ENCODE measurements at places on chromosomes 3 and 15.

DNA sequence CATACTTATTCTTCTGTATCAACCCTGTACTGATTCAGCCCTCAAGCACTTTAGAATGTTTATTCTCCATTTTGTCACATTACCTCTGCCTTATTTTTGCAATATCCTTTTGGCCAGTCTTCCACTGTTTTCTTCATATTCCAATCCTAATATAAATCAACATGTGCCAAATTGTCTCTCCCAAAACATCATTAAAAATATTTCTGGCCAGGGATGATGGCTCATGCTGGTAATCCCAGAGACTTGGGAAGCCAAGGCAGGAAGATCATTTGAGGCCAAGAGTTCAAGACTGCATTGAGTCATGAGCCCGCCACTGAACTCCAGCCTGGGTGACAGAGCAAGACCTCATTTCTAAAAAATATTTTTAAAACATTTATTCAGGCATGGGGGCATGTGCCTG lies 641.4 kb upstream of the CBLB start:
- DNase-seq: no peak

DNA sequence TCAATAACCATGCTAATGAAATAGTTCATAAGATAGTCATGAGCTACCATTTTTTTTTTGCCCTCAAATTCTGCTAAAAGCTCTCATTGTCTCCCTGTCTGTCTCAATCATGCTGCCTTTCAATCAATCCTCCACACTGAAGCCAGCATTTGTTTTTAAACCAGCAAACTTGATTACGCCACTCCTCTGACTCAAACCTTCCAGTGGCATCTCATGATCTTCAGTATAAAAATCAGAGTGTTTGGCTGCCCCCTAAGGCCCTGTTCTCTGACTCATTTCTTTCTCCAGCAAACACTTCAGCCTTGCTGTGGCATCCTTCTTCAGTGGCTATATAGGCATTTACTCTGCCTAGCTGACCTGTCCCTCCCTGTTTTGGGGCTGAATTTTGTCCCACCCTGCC lies 36.0 kb upstream of the EOMES start:
- no peak for DNase-seq

- DNase-seq: no peak
These were observed 283.2 kb upstream of the SUCLG2 start for GRCh38 chr3:67937498-67938118.

GRCh38 chr15:89457086-89457485 lies 39.3 kb downstream of the RHCG start:
- DNase-seq: peak; percentile 6

GRCh38 chr3:54917174-54917573 lies 10.7 kb downstream of the LRTM1 start:
- no peak for DNase-seq

DNA sequence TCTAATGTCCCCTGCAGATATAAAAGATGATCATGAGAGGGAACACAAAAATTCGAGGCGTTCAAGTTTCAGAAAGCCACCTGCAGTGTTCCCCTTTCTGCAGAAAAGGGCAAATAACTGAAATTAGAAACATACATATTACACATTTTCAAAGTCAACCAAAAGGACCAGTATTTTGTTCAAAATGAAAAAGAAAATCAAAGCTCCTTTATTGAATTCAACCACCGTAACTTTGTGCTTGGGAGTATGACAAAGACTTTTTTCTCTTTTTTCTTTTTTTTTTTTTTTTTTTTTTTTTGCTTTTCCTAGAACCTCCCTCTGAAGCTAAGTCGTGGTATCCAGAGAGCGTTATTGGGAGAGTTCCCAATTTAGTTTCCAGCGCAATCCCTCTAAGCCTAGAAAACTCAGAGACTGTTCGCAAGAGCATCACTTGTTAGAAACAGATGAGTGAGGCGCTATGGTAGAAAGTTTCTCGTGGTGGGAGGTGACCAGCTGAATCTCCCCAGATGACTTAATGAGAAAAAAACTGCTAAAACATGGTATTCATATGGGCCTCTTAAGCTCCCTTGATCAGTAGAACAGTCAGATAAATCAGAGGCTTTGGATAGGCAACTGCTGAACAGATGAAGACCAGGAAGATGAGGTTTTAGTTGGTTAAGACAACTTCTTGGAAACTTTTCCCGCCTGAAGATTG lies 77.4 kb downstream of the MB21D2 start:
- no peak for DNase-seq

GRCh38 chr3:16994854-16995525 lies 110.2 kb downstream of the PLCL2 start:
- DNase-seq: no peak

DNA sequence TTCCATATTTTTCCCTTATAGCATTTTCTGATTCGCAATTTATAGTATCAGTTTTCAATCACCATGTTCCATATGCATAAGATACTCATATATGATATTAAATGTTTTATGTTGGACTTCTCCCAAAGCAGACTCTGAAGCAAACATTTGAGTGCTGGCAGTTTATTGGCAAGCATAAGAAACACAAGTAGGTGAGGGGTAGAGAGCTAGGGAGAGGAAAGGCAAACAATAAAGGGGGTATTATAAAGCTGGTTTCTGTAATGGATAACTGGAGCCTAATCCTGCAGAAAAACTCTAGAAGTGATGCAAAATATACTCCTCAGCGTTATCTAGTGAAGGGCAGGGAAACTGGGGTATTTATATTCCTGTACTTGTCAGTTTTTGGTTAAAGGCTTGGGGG lies 491.5 kb upstream of the TGFBR2 start:
- DNase-seq: no peak

DNA sequence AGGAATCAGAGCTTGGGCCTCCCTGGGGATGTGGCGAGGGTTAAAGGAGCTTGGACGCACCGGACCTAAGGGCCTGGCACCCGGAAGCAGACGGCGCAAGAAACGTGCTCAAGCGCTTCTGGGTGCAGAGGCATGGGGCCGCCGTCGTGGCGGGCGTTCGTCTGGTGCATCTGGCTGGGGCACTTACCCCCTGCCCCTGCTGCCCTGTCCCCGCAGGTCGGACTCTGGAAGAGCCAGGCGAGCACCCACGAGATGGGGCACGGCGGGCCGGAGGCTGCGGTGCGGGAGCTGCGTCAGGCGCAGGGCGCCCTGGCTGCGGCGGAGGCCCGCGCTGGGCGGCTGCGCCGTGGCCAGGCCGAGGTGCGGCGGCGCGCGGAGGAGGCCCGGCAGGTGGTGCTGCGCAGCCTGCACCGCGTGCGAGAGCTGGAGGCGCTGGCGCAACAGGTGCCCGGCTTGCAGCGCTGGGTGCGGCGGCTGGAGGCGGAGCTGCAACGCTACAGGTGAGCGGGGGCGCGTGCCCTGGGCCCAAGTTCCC lies 2.5 kb downstream of the EFCC1 start:
- DNase-seq: peak; percentile 89

GRCh38 chr3:123769356-123769743 lies 114.8 kb downstream of the MYLK start:
- no peak for DNase-seq

- no peak for DNase-seq
These were observed 11.2 kb downstream of the NUP210 start for GRCh38 chr3:13408890-13409289.

DNA sequence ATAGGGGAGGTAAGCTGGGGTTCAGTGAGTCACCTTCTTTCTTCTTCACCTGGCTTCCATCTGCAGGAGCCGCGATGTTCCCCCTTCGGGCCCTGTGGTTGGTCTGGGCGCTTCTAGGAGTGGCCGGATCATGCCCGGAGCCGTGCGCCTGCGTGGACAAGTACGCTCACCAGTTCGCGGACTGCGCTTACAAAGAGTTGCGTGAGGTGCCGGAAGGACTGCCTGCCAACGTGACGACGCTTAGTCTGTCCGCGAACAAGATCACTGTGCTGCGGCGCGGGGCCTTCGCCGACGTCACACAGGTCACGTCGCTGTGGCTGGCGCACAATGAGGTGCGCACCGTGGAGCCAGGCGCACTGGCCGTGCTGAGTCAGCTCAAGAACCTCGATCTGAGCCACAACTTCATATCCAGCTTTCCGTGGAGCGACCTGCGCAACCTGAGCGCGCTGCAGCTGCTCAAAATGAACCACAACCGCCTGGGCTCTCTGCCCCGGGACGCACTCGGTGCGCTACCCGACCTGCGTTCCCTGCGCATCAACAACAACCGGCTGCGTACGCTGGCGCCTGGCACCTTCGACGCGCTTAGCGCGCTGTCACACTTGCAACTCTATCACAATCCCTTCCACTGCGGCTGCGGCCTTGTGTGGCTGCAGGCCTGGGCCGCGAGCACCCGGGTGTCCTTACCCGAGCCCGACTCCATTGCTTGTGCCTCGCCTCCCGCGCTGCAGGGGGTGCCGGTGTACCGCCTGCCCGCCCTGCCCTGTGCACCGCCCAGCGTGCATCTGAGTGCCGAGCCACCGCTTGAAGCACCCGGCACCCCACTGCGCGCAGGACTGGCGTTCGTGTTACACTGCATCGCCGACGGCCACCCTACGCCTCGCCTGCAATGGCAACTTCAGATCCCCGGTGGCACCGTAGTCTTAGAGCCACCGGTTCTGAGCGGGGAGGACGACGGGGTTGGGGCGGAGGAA lies 2.6 kb downstream of the ISLR2 start:
- DNase-seq: no peak

DNA sequence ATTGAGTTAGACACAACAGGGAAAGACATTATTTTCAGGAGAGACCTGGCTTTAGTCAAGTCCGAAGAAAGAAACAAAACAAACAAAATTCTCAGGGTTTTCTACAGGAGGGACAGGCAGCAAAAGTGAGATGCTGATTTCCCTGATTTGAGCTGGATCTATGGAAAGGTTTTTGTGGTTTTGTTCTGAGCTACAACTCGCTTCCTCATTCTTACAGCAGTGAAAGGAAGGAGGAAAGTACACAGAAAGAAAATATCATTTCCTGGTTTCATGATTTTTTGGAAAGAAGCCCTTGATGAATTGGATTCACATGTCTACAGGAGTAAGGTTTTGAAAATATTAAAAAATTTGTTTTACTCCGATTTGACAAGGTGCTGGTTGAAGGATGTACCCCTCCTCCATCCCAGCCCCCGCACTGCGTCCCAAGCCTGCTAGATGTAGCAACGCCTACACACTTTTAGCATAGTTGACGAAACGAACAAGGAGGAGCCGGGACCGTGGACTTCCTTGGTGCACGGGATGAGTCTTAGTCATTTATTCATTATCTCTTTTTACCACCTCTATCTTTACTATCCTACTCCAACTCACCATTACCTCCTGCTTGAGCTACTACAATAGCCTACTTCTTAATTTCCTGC lies 10.8 kb downstream of the PRICKLE2 start:
- DNase-seq: no peak

DNA sequence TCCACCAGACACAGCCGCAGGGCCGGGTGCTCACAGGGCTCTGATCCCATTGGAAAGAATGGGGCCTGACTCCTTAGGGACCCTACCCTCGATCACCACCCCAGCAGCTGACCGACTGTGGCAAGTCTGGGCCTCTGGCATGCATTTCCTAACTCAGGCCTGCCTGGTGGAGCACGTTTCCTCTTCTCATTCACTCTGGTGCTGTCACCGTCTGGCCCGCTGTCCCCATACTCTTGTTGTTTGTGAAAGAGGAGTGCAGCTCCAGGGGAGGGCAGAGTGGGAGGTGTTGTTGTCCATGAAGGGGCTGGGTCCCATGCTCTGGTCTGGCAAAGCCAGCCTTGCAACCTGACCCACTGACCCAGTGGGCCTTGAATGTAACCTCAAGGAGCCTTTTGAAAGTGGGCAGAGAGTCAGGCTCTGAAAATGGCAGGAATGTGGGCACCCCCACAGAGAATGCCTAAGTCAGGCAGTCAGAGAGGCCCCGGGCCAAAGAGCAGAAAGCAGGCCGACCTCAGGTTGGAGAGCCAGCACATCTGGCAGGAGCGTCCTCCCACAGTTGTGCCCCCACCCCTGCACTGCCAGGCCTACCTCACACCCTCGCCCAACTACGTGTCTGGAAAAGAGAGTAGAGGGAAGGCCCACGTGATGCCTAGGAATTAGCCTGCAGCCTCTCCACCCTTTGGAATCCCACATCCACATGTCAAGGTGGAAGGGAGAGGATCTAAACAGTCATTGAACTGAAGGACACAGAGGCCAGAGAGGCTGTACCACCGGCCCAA lies 10.9 kb downstream of the SEMA7A start:
- no peak for DNase-seq

DNA sequence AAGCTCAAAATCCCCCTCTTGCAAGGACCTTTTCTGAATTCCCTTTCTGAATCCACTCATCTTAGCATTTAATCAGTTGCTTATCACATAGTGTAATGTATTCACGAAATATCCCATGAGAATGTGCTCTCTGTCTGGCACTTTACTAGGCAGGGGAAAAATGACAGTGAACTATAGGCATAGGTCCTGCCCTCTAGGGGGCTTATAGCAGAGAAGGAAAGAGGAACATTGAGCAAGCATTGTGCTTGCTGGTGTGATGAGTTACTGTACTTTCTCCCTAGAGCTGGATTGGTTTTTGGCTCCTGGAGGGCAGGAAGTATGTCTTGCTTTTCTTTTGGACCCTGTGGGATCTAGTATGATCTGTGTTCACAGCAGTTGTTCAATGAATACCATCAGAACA lies 26.5 kb downstream of the DUOX2 start:
- DNase-seq: no peak

DNA sequence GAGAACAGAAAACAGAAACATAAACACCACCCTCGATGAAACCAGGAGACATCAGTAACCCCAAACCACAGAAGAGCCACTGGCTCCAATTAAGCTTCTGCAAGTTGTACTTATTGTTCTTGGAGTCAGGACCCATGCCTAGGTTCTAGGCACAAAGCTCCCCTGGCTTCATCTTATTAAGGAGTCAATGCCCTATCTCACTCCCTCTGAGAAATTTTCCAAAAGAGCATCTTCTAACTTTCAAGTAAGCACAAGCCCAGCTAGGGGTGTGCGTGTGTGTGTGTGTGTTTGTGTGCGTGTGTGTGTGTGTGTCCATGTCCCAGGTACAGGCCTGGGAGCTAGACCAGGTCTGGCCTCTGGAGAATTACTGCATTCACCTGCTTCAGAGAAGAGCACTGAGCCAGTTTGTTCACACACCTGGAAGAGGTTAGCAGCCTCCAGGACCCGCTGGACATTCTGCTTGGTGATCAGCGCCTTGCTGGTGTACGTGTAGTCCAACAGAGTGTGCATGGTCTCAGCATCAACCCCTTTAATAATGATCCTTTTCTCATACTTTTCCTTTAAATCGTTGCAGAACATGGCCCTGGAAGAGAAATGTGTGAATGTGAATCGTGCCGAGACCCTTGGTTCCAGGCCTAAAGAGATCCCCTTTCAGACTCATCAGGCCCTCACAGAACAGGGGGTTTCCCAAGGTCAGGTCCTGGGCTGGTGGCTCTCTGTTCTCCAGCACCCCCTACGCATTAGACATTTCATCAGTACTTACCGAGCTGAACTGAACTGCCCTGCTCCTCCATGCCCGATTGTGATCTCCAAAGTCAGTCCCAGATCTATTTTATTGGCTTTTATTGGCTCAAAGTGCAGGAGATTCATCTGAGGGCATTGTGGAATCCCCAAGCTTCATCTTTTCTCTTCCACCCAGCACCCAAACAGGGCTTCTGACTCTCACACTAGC lies 27.8 kb downstream of the KLHL6 start:
- DNase-seq: no peak

- peak; percentile 26 for DNase-seq
These were observed 190.7 kb downstream of the RORA start for GRCh38 chr15:61038387-61038786.

GRCh38 chr15:80482696-80483095 lies 78.5 kb downstream of the ARNT2 start:
- no peak for DNase-seq
